ENCODE measurements at places on chromosomes 16 and 17. TPM values are rescaled to one million over a fixed set of nuclear protein-coding genes. Genes with fewer than 3 reads are reported as not detected.

Gene TERB1
- total RNA-seq = not detected

Gene RMI2
- 5.7 TPM for total RNA-seq

Gene ASPA
- total RNA-seq = 1.6 TPM

Gene NACA2
- not detected for total RNA-seq

Gene NPIPB6
- total RNA-seq = not detected

Gene SLC25A19
- total RNA-seq = 1.0 TPM

Gene FXR2
- 42.3 TPM for total RNA-seq

Gene HAPSTR1
- total RNA-seq = 51.7 TPM

Gene EFCAB13
- 5.2 TPM for total RNA-seq

Gene FAHD1
- total RNA-seq = 23.0 TPM

Gene SHISA9
- total RNA-seq = not detected

Gene MYO1C
- total RNA-seq = 69.4 TPM

Gene SPATA32
- not detected for total RNA-seq

Gene ST6GALNAC1
- total RNA-seq = not detected

Gene BCAR1
- total RNA-seq = 19.3 TPM

Gene NEUROD2
- not detected for total RNA-seq

Gene C1QTNF8
- total RNA-seq = not detected

Gene CASKIN1
- 0.52 TPM for total RNA-seq

Gene AOC3
- 16.2 TPM for total RNA-seq

Gene CCL4L2
- 1.6 TPM for total RNA-seq

Gene SPSB3
- 27.7 TPM for total RNA-seq

Gene RNF222
- not detected for total RNA-seq

Gene TEDC2
- total RNA-seq = 2.6 TPM

Gene ZNF764
- total RNA-seq = 3.7 TPM

Gene OTOP2
- total RNA-seq = not detected

Gene ACAP1
- total RNA-seq = 2.1 TPM

Gene FA2H
- not detected for total RNA-seq

Gene CDRT15L2
- not detected for total RNA-seq

Gene CHRNE
- total RNA-seq = 1.0 TPM

Gene SBK1
- 1.0 TPM for total RNA-seq

Gene KIF19
- total RNA-seq = 1.0 TPM

Gene SLFN11
- total RNA-seq = 16.7 TPM

Gene ALDH3A1
- total RNA-seq = not detected

Gene WFIKKN2
- 0.52 TPM for total RNA-seq
